Caki2 (cell line): ENCODE measurements at places on chromosomes 5 and 9.

DNA sequence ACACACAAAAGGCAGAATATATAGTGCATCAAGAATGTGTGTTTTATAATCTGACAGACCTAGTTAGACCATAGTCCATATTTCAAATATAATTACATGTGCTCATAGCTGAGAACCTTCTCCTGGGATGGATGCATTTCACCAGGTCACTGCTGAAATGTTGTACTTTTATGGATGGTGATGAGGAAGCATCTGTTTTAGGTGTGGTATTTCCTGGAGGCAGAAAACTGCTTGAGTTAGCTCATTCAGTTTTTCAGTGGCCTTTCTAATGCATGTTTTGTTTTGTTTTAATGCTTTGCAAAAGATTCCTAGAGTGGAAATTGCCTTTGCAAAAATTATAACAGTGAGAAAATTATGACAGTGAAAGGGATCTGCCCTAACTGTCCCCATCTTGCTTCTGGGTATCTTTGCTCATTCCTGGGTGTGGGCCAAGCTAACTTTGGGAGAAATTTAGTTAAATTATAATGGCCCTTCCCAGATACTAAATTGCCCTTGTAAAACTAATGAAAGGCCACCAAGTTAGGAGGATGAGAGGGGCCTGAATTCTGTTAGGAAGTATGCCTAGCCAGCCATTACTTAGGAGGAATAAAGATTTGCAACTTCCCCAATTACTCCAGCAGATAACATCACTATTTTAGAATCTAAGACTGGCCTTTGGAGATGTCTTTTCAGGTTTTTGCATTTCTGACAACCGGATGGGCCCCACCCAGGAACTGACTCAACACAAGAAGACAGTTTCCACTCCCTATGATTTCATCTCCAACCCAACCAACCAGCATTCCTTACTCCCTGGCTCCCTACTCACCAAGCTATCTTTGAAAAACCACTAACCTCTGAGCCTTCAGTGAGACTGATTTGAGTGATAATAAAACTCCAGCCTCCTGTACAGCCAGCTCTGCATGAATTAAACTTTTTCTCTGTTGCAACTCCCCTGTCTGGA lies 7.0 kb upstream of the IL12B start:
- peak; percentile 37 for DNase-seq

- DNase-seq, result no peak
These were observed 116.7 kb downstream of the WNK2 start for GRCh38 chr9:93300585-93301081.

- no peak for DNase-seq
These were observed 84.3 kb downstream of the CAMSAP1 start for GRCh38 chr9:135823036-135823435.

DNA sequence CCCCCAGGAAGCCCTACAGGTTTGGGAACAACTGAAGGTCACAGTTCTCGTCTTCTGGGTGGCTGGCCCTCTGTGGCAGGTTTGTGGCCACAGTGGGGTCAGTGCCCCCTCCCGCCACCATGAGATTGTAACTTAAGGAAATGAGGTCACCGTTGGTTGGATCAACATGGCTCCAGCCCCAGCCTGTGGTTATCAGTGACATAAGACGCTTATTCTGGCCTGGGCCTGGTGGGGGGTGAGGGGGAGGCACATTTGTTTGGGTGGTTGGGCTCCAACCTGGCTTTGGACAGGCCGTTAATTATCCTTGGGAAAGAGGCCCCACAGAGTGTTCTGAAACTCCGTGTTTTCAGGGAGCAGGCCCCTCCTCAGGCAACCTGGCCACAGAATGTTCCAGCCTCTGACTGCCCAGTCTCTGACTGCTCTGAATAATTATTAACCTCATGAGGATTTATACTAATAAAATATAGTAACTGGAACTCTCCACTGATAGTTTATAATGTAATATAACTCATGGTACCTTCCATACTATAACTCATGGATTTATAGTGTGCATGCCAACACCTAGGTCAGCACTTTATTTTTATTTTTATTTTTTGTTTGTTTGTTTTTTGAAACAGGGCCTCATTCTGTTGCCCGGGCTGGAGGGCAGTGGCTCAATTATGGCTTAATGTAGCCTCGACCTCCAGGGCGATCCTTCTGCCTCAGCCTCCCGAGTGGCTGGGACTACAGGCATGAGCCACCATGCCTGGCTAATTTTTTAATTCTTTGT lies 58.0 kb upstream of the RPL26L1 start:
- peak; percentile 97 for DNase-seq

GRCh38 chr9:33135470-33135958 lies 31.6 kb downstream of the B4GALT1 start:
- DNase-seq, result no peak

DNA sequence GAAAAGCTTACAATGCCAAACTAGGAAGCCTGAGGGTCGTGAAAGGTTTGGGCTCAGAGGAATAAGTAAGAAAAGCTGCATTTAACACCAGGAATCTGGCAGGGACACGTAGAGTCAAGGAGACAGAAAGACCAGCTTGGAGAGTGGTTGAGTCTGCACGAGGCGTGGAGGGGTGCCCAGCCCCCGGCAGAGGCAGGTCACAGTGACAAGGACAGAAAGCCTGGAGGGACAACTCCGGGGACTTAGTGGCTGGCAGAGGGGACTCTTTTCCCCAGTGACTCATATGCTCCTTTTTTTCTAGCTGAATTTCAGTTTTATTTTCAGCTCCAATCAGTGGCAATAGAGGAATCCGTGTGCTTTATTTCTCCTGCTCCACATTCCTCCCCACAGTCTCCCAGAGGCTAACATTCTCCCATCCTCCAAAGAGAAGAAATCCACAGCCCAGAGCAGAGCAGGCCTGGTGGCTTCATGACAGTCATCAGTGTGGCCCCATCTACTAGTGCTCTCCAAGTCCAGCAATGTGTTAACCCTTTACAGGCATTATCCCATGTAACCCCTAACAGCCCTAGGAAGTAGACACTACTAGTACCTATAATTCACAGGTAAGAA lies 80.7 kb downstream of the KCNIP1 start:
- no peak for DNase-seq

- no peak for DNase-seq
These were observed 156.3 kb upstream of the FST start for GRCh38 chr5:53323943-53324642.
